Activated CD4-positive, alpha-beta T cell treated with anti-CD3 and anti-CD28 coated beads for 36 hours (primary cell): ENCODE measurements at places on chromosomes 12 and 14. TPM values are rescaled to one million over a fixed set of nuclear protein-coding genes. Genes with fewer than 3 reads are reported as not detected.
A peak's percentile ranks its signal among the peaks of the same experiment; 100 is the strongest.

Gene KCNH3
- total RNA-seq: 2.4 TPM

Gene GALNT8
- total RNA-seq: 0.76 TPM

- DNase-seq: no peak
Measured at GRCh38 chr14:102029956-102030355, 56.9 kb downstream of the HSP90AA1 start.

GRCh38 chr14:68785534-68786490 is 7.1 kb downstream of the ZFP36L1 start:
- peak; percentile 52 for DNase-seq

- DNase-seq: peak; percentile 29
Measured at GRCh38 chr12:106030210-106031071, 108.3 kb downstream of the NUAK1 start.

Gene MYO1H
- total RNA-seq: not detected

Gene OLR1
- not detected for total RNA-seq

GRCh38 chr12:21252070-21252469 is 82.6 kb downstream of the SLCO1A2 start:
- no peak for DNase-seq

DNA sequence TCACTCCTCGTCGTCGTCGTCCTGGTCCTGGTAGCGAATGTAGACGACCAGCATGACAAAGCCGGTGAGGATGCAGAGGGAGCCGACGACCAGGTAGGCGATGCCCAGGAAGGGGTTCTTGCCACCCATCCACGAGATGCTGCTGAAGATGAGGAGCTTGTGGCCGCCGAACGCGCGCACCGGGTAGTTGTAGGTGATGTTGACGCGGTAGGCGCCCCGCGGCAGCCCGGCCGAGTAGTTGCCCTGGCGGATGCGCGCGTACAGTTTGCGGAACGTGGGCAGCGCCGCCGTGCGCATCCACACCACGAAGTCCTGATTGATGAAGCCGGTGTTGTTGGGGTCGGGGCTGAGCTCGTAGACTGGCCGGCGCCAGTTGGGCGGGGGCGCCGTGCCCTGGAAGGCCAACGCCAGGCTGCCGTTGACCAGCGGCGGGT is 1.0 kb downstream of the TMEM30B start:
- peak; percentile 70 for DNase-seq

Gene CLEC4C
- not detected for total RNA-seq

GRCh38 chr14:75092698-75093097 is 23.3 kb downstream of the ZC2HC1C start:
- no peak for DNase-seq

DNA sequence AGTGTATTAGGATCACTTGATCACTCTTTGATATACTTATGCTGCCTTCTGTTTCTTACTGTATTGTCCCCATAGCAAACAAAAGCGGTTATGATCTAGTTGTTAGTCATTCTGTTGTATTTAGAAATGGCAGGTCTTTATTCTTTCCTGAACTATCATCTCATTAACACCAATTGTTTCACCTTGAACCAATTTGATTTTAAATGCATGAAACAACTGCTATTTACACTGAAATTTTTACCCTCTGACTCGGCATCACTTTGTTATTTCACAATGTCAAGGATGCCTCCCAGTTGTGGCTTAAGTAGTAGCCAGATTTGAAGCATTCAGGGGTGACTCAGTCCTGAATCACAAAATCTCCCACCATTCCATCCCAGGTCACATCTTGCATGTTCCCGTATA is 303.5 kb downstream of the EGLN3 start:
- DNase-seq: no peak

DNA sequence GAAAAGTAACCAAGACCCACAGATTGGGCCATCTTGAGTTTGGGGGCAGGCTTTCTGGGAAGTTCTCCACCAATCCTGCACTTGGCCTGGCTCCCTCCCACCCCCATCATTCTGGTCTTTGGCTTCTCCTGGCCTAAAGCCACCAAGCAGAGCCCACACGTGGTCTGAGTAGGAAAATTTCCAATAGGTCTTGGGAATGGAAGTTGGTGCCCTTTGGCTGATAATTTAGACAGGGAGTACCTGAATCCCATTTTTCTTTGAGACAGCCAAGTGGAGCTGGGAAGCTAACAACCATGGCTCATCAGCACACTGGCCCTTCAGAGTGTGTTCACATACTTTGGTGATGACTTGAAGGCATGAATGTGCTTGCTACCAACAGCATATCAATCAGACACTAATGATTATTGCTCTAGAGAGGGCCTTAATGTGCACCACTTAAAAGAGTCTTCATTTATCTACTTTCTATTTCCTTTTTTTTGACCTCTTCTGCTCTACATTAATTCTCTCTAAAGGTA is 156.0 kb downstream of the EGLN3 start:
- no peak for DNase-seq

GRCh38 chr12:53005215-53005985 is 856 bp upstream of the EIF4B start:
- DNase-seq: peak; percentile 21
